ENCODE measurements at places on chromosomes 5 and 9. TPM values are rescaled to one million over a fixed set of nuclear protein-coding genes. Genes with fewer than 3 reads are reported as not detected.

GRCh38 chr5:135705941-135706466 is 127.2 kb upstream of the CXCL14 start:
- no peak for DNase-seq

SLC12A2 gene
- total RNA-seq: 62.6 TPM

GRCh38 chr9:130766927-130767307 is 68.1 kb upstream of the ABL1 start:
- DNase-seq: no peak

DNA sequence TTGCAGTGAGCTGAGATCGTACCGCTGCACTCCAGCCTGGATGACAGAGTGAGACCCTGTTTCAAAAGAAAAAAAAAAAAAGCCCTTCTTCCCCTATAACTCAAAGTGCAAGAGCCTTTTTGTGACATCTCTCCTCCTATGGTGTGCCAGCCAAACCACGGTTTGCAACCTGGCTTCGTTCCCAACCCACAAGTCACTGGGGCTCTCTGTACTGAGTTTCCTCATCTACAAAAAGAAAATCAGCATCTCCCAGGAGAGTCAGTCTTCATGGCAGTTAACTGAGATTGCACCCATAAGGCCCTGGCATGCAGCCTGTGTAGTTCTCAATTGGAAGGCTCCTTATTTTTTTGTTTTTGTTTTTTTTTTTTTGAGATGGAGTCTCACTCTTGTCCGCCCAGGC is 14.8 kb downstream of the ODF2 start:
- no peak for DNase-seq

- DNase-seq: no peak
Observed at GRCh38 chr5:15566306-15566705, 66.3 kb downstream of the FBXL7 start.

Measured in hepatocyte (in vitro differentiated cells).